HEK293T (cell line): ENCODE measurements at places on chromosomes 16 and 17.

DNA sequence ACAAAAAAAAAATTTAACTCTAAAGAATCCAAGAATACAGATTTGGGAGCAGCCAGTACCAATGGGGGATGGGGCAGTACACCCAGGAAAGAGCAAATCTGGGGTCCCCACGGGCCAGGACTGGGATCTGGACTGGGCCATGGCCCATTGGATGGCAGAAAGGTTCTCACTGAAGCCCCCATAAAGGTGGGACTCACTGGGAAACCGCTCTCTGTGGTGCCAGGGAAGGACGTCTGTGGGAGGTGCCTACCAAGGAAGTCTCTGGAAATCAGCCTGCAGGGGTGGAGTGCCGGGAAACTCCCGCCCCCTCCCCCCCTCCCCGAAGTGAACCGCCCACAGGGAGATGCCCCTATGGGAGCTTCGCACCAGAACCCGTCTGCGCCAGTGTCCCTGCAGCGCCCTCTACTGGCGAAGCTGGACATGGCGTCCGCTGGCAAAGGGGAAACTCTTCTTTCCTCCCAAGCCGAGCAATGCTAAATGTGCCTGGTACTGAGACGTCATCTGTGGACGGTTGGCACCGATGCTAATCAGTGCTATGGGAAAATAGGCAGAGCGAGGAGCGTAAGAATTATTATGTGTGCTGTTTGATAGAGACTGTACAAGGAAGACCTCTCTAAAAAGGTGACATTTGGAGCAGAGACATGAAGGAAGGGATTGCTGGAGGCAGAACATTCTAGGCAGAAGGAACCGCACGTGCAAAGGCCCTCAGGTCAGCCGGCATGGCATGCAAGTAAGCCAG is 671.1 kb downstream of the WWOX start:
- peak; percentile 87 for DNase-seq

DNA sequence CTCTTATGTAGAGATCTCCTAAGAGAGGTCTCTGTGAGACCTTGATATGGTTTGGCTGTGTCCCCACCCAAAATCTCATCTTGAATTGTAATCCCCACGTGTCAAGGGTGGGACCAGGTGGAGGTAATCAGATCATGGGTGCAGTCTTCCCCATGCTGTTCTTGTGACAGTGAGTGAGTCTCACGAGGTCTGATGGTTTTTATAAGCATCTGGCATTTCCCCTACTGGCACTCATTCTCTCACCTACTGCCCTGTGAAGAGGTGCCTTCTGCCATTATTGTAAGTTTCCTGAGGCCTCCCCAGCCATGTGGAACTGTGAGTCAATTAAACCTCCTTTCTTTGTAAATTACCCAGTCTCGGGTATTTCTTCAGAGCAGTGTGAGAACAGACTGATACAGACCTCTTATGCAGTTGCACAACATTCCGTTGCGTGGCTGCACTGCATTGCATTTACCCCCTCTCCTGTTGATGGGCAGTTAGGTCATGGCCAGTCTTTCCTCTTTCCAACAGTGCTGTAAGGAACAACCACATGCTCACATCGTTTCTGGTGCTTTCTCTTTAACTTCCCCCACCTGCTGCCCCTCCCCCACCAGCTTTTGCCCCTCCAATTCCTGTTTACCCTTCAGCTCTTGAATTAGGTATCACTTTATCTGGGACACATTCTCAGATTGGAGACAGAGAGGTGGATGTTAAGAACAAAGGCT is 43.6 kb upstream of the MED9 start:
- no peak for DNase-seq

GRCh38 chr16:71594000-71594646 is 17.2 kb upstream of the TAT start:
- DNase-seq, result no peak

DNA sequence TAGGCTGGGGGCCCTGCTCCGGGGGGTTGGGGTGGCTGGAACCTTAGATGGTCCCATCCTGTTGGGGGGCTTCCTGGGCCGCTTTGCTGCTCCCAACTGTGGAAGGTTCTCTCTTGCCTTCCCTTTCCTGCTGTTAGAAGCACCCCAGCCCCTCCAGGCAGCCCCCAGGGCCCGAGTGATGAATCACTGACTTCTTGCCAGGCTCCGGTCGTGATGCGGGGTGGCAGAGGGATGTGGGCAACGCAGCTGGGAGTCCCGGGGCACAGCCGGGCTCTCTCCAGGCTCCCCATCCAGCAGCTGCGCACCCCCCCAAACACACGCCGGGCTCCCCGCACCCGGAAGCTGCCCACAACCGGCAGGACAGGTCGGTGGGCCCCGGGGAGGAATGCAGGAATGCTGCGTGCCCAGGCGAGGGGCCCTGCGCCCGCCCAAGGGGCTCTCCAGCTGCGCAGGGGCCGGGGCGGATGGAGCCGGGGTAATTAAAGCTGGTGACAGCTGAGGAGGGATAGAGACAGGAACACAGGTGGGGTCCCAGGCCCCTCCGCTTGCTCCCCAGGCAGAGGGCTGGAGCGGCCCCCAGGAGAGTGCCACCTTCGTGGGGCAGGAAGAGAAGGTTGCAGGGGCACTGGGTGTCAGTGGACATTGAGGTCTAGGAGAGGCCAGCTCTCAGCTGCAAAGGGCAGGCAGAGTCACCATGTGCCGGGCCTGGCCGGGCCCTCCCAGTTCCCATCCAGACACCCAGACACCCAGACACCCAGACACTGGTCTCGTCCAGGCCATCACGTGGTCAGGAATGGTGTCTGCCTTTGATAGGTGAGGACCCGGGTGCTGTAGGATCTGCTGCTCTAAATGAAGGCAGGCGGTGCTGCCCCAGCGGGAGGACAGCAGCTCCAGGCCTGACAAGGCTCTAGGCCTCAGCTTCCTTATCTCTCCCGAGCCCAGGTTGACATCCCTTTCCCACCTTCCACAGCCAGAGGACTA is 15.0 kb upstream of the SLC38A10 start:
- DNase-seq, result no peak

- no peak for DNase-seq
Measured at GRCh38 chr16:1580956-1581355, 30.9 kb downstream of the IFT140 start.

GRCh38 chr17:64658931-64659330 is 3.2 kb downstream of the SMURF2 start:
- DNase-seq, result no peak

DNA sequence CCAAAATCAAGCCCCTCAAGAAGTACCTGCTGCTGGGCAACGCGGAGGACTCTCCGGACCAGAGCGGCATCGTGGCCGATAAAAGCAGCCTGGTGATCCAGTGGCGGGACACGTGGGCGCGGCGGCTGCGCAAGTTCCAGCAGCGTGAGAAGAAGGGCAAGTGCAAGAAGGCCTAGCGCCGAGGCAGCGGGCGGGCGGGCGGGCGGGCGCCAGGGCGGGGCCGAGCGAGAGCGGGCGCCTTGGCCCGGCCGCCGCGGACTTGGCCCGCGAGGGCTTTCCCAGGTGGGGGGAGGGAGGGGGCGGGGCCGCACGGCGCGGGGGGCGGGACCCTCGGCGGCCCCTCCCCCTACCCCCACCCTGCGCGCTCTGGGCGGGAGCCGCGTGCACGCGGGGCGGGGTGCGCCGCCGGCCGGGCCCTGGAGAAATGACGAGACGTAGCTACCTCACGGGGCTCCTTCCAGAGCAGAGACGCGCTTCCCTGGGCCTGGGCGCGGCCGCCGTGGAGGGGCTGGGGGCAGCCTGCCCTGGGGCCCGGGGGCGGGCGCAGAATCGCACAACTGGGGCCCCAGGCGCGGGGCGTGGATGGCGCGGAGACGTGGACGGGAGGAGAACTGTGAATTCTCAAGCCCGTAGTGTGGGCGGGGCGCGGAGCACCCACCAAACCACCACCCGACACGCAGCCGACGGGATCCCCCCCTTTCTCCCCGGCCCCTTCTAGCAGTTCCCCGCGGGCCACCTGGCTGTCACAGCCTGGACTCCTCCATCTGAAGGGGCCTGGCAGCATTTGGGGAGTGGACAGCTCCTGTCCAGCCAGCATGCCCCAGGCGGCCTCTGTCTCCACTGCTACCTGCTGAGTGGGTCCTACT is 218.7 kb downstream of the NTN1 start:
- DNase-seq, result peak; percentile 93

GRCh38 chr16:46949241-46949892 is 24.1 kb downstream of the DNAJA2 start:
- DNase-seq, result no peak

DNA sequence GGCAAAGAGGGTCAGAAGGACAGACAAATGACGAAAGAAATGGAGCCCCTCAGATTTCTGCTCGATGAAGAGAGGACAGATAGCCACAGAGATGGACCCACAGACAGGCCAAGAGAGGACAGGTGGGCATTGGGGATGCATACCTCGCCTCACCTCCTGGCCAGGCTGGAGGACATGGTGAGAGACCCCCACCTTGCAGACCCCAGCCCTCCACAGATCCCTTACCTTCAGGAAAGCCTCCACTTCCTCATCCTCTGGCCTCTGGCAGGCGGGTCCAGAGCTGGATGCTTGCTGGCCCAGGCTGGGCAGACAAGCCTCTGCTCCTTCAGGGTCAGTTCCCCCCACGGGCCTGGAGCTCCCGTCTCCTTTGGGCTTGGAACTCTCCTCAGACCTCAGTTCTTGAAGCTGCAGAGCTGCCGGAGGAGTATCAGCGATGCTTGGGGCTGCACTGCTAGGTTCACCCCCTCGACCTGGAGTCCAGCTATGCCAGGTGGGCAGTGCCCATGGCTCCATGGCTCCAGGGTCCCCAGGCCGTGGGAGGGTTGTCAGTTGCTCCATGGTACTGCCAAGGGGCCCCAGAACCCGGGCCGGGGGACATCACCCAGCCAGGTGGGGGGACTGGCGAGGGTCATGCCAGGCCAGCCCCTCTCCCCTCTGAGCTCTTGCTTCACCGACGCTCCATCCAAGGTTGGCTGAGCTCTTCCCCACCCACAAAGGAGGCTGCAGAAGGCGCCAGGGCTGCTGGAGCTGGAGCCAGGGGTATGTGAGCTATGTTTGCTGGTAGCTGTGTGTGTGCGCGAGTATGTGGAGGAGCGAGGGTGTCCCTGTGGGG is 1.0 kb downstream of the TSPOAP1 start:
- DNase-seq, result no peak

DNA sequence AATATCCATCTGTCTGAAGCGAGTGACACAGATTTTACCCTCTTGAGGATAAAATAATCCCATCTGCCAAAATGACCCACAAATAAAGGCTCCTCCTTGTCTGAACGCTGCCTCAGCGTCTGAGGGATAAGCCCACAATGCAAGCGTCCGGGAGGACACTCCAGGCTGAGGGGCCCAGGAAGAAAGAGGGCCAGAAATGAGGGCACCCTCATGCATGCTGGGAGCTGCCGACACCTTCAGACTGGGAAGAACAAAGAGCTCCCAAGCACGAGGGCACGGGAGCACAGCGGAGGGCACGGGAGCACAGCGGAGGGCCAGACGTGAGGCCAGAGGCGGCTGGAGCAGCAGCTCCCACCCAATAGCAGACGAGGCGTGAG is 126.9 kb downstream of the ZNF778 start:
- no peak for DNase-seq

GRCh38 chr17:77140166-77140877 is 447 bp upstream of the SEC14L1 start:
- peak; percentile 100 for DNase-seq

- DNase-seq, result peak; percentile 33
Measured at GRCh38 chr16:10514369-10515055, 65.9 kb downstream of the EMP2 start.

GRCh38 chr16:85471469-85472431 is 141.4 kb upstream of the GSE1 start:
- no peak for DNase-seq

- peak; percentile 78 for DNase-seq
Measured at GRCh38 chr16:87387942-87388817, 4.0 kb upstream of the MAP1LC3B start.

DNA sequence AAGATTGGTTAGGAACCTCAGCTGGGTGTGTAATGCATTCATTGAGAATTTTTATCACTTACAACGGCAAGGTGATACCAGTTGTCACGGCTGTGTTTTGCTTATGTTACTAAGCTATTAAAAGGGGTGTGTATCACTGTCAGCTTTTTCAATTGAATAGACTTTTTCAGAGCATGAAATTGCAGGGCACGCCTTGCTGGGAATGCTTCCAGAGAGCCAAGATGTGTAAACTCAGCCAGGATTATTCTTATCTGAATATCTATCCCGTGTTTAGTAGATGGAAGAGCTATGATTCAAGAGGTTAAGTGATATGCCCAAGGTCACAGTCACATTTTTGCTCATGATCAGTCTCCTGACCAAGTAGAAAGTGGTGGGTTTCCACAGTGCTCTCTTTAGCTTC is 6.6 kb upstream of the TEKT3 start:
- DNase-seq, result no peak

GRCh38 chr17:59365383-59365981 is 34.0 kb downstream of the YPEL2 start:
- no peak for DNase-seq

DNA sequence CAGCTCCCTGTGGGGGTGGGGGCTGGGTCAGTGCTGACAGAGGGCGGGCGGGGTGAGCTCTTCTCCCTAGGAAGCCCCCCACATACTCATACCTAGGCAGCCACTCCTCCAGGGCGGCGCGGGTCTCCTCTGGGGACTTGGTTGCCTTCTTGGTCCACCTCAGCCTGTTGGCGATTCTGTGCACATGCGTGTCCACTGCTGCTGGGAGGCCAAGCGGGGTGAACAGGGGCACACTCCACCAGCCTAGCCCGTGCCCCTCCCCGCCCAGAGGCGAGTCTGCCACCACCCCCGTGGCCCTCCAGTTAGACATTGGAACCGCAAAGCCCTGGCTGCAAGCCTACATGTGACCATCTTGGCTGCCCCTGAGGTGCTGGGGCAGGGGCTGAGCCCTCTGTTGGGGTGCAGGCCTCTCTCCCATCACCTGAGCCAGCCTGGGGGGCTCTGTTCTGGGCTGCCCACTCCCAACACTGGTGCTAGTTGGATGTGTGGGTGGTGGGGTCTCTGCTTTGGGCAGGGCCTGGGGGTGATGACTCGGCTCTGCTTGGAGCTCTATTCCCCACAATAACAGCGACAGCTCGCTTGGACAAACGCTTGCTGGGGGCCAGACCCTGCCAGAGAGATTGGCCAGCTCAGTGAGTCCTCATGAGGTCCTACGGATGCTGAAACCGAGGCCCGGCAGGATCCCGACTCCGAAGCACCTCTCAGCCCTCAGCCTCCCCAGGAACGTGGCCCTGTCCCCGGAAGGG is 7.4 kb downstream of the NTHL1 start:
- no peak for DNase-seq

DNA sequence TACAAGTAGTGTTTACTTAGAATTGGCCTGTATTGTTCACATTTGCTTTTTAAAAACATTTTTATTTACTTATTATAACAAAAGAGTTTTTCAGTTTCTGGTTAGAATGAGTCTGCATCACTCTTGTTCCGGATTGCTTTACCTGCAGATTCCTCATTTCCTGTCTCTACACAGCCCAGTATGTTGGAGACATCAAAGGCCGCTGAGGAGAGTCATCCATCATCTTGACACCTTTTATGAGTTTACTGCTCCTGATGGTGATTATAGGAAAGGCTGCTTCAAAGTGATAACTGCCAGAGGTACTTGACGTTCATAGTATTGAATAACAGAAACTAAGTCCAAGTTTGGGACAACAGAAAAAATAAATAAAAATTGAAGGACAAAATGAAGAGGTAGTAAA is 490.5 kb upstream of the CA10 start:
- no peak for DNase-seq

DNA sequence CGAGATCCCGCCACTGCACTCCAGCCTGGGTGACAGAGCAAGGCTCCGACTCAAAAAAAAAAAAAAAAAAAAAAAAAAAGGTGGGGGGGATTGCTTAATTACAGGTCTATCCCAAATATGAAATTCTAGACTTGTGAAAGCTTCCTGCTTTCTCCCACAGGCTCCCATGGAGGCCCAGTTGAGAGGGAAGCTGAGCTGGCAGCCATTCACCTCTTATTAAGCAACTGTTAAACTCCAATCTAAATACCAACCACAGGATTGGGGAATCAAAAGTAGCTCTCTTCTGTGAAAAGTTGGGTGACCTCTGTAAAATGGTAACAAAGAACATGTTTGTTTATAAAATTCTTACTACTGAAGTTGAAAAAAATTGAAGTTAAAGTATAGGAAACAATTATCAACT is 45.8 kb upstream of the STAC2 start:
- DNase-seq, result no peak
